ENCODE measurements at places on chromosomes 2 and 18.

DNA sequence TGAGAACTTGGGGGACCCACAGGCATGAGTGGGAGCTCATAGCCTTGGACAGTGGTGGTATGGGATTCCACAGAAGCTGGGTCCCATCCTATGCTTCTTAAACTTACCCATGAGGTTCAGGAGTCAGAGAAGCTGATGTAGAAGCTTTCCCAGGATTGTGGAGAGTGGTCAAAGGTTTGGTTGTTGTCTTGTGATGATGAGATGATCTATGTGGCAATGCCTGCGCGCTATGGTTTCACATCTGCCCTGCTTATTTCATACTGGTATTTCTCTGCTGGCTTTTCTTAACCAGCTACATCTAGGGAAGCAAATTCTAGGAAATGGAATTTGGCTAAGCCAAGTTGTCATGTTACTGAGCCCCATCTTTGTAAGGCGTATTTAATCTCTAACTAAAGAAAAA lies 168.6 kb downstream of the ZNF407 start:
- no peak for DNase-seq

- no peak for DNase-seq
Measured at GRCh38 chr2:66714610-66715009, 279.7 kb downstream of the MEIS1 start.

- DNase-seq: no peak
Measured at GRCh38 chr18:26854292-26854881, 11.1 kb downstream of the AQP4 start.

DNA sequence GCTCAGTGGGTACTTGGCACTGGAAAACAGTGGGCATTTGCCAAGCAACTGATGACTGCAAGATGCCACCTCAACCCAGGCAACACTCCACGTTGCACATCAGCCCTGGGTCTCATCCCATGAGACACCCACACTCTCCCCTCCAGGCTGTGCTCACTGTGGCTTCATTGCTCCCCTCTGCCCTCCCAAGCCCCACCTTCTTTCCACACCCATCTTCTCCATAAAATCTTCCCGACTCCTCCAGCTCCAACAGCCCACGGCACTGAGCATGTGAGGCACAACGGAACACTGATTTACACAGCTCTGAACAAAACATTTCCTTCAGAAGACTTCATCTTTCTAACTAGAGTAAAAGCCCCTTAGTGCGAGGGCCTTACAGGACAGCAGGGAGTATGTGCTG lies 117.8 kb upstream of the ACAA2 start:
- DNase-seq: no peak

- DNase-seq: no peak
Measured at GRCh38 chr18:58020567-58021107, 23.4 kb upstream of the NEDD4L start.

DNA sequence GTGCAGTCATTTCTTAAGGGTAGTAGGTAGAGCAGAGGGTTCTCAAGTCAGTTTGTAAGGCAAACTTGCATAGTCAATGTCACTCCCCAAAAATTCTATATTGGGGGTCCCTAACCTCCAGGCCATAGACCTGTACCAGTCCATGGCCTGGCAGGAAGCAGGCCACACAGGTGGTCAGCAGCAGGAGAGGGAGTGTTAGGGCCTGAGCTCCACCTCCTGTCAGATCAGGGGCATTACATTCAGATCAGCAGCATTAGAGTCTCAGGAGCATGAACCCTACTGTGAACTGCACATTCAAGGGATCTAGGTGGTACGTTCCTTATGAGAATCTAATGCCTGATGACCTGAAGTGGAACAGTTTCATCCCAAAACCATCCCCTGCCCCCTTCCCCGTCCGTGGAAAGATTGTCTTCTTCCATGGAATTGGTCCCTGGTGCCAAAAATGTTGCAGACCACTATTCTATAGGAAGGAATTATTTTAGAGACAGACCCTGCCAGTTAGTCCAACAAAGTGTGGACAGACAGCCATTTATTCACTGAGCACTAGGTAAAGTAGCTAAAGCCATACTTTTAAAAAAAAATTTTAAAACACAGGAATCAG lies 6.7 kb downstream of the COA5 start:
- no peak for DNase-seq

DNA sequence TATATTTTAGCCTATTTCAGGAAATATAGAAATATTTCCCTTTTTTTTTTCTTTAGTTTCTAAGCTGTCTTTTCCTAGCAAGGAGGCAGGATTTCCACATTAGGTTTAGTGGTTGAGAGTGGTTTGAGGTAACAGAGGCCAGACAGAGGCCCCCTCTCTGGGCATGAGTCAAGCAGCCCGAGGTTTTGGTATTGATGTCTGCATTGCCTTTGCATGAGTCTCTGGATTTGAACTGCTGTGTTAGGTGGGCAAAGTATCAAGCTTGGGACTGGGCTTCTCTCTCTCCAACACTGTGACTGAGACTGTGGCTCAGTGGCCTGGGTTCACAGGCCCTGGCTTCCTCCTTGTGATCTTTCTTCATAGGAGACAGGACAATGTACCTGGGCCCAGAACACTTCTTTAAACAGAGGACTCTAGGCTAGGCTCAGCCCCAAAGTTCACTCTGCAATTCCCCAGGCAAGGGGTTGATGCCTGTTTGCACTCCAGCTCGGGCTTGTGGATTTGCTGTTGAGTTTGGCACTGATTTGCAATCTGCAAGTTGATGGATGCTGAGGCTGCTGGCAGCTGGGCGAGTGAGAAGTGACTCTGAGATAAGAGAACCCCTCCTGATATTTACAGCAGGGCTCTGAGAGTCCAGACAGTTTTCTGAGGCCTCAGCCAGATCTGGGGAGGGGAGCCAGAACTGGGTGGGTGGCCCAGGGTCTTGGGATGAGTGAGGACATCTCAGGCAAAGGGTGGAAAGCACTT lies 271.2 kb downstream of the EN1 start:
- no peak for DNase-seq

GRCh38 chr2:54613794-54614257 lies 109.6 kb upstream of the EML6 start:
- no peak for DNase-seq

- no peak for DNase-seq
Measured at GRCh38 chr2:240472078-240472790, 36.8 kb downstream of the GPC1 start.

- no peak for DNase-seq
Measured at GRCh38 chr2:166173263-166173662, 45.4 kb upstream of the SCN1A start.

GRCh38 chr2:234427081-234428061 lies 69.5 kb downstream of the ARL4C start:
- no peak for DNase-seq

DNA sequence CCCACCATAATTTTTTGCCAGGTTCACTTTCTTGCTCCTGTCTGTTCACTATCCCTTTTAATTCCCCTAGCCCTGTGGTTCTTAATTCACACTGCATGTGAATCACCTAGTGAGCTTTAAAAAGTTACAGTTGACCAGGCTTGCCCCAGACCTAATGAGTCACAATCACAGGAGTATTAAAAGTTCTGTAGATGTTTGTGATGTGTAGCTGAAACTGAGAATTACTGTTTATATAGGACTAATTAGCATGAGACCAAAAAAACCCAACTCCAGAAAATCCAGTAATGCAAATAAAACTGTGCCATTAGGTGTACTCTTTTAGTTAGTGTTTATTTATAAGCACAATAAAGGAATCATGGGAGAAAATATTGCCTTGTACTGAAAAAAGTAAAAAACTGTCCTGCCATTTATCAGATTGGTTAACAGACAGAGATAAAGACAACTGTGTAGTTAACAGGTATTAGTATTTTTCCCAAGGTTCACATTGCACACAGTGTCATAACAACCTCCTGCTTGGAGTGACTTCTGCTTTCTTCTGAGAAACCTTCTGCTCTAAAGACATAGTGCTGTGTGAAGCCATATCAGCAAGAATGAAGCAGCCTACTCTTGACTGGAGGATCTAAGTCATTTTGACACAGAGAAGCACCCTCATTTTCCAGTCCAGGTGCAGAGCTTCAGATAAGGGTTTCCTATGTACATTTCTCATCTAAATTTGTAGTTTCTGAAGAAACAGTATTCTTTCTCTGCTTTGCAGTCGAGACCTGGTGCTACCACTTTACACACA lies 39.0 kb downstream of the VAPA start:
- DNase-seq: no peak

DNA sequence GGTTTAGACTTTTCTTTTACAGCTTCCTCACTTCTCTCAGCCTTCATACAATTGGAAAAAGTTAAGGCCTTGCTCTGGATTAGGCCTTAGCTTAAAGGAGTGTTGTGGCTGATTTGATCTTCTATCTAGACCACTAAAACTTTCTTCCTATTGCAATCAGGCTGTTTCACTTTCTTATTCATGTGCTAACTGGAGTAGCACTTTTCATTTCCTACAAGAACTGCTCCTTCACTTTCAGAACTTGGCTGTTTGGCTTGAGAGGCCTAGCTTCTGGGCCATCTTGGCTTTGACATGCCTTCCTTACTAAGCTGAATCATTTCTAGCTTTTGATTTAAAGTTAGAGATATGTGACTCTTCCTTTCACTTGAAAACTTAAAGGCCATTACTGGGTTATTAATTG lies 114.3 kb downstream of the ARHGEF4 start:
- no peak for DNase-seq

DNA sequence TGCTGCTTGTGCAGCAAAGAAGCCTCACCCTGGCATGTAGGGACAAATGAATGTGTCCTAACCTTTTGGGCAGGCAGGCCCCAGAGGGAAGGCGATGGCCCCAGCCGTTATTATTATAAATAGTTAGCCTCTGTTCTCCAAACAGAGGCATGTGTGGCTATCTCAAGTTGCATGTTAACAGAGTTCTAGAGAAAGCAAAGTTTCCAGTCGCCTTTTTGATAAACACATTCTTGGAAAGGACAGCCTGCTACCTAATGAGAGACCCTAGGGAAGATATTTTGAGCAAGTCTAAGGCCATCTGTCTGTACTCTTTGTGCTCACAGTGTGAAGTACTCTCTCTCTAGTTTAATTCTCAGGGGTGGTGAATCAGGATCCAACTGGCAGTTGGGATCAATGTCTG lies 97.4 kb upstream of the FHL2 start:
- DNase-seq: no peak

DNA sequence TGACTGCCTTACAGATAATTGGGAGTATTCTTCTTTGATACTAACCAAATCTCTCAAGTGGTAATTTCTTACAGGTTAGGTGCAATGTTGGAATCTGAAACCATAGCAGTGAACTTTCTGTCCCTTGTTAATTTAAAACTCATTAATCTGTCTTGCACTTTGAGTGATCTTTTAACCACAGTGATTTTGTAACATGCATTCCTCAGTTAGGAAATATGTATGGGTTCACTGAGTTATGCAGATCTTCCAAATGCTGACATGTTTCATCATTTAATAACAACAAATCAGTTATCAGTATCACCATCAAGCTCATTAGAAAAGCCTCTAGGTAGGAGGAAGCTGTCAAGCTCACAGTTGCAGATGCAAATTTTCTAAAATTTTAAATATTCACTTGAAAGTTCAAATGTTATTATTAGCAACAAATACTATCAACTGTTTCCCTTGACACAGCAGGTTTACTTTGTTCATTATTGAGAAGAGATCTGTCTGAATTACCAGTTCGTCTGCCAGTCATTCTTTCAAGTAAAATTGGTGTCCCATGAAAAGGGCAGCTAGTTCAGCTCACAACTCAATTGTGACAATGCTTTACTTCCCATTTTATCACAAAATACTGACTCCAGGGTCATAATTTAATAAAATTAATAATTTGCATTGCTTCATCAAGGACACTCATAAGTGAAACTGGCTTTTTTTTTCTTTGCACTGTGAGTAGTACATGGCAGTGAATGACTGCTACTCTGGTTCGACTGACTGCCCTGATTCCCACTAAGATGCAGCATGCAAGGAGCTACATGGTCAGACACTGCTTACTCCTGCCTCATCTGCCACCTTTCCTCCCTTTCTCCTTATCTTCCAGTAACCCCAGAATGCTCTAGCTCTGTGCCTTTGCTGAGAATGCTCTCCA lies 31.6 kb downstream of the SUCLG1 start:
- no peak for DNase-seq

DNA sequence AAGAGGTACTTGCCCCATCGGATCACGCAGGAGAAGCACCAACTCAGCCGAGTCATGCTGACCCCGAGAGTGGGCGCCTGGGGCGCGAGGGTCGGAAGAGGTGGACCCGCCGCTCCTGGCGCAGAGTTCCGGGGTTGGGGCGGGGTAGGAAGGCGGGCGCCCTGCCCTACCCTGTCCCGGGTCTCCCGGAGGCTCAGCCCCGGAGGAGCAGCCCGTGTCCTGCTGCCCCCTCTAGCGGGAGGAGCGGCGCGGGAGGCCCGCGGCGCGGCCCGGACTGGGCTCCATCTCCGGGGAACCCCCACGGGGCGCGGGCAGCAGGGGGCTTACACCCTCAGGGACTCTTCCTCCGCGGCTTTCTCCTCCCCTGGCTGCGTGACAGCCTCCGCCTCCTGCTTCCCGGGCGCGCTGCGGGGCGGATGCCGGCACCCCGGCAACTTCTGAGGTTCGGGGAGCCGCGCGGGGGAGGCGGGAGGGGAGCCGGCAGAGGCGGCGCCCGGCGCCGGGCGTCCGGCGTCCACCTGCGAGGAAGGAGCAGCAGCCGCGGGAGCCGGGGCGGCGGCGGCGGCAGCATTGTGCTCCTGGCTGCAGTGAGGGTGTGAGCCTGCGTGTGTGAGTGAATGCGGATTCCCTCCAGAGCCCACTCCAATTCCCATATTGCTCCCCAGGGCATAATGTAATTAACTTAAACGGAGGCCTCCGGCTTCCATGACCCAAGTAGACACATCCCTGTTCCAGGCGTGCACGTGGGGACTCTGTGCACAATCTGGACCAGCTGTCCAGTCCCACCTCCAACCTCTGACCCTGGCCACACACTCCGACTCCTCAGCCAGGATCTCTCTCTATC lies 7.6 kb upstream of the TNS1 start:
- no peak for DNase-seq

DNA sequence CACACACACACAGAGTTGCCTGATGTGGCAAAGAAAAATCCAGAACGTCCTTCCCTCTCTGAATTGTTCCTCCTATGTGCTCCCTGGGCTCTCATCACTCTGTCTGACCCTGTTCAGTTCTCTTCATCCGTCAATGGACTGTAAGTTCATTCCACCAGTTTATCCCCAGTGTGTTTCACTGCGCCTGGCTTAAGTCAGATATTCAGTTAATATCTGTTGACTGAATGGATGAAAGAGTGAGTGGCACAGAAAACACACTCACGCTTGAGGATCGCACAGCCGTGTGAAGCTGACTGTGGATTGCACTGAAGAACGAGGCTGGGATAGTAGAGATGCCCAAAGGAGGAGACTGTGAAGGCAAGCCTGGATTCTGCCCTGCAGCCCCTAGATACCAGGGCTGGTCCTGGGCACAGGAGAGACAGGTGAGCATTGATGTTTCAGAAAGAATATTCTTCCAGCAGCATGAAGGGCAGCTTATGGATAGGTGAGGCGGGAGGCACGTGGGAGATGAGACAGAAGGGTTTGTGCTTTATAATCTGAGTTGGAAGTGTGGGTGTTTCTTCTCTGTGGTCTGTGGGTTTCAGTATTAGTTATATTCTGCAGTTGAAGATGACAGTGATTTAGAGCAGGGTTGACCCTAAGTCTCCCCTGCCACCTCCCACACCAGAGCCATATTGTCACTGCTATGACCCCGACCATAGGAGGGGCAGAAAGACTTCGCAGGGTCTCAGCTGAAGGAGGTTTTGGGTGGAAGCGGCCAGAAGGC lies 129.9 kb downstream of the SOCS6 start:
- no peak for DNase-seq

GRCh38 chr18:61703508-61703907 lies 189.3 kb downstream of the RNF152 start:
- no peak for DNase-seq

GRCh38 chr2:25250331-25251070 lies 82.1 kb upstream of the POMC start:
- DNase-seq: no peak

GRCh38 chr2:236162031-236162845 lies 5.9 kb downstream of the GBX2 start:
- DNase-seq: no peak

- DNase-seq: no peak
Measured at GRCh38 chr18:22283397-22283796, 114.0 kb downstream of the GATA6 start.

Data from stimulated activated CD8-positive, alpha-beta memory T cell treated with anti-CD3 and anti-CD28 coated beads, Interleukin-4, amount 100 ng/mL, for 1 hour (primary cell).